ENCODE measurements at places on chromosomes 5 and 9. TPM values are rescaled to one million over a fixed set of nuclear protein-coding genes. Genes with fewer than 3 reads are reported as not detected.

Gene THOC3
- 35.5 TPM for total RNA-seq

Gene GPR150
- 0.32 TPM for total RNA-seq

Gene CDC25C
- 0.26 TPM for total RNA-seq

Gene PCDHB2
- total RNA-seq: 1.3 TPM

Gene IL9
- total RNA-seq: not detected

Gene SLC12A7
- 7.3 TPM for total RNA-seq

Gene DEPDC1B
- total RNA-seq: 1.0 TPM

Gene FOXI1
- not detected for total RNA-seq

Gene LRRC19
- total RNA-seq: not detected

Gene FOXD4L3
- total RNA-seq: not detected

Gene HACD4
- total RNA-seq: 4.9 TPM

Gene C5orf52
- not detected for total RNA-seq

Gene SPARC
- 832 TPM for total RNA-seq
